ENCODE measurements at places on chromosomes 3 and 15. TPM values are rescaled to one million over a fixed set of nuclear protein-coding genes. Genes with fewer than 3 reads are reported as not detected.

PLIN1 gene
- not detected for total RNA-seq

GLCE gene
- 40.5 TPM for total RNA-seq

HHATL gene
- total RNA-seq: not detected

ASB14 gene
- not detected for total RNA-seq

P2RY13 gene
- not detected for total RNA-seq

RETNLB gene
- total RNA-seq: not detected

C3orf20 gene
- not detected for total RNA-seq

DUOXA2 gene
- not detected for total RNA-seq

CAMP gene
- total RNA-seq: 4.4 TPM

ZCWPW2 gene
- total RNA-seq: 0.65 TPM
